ENCODE measurements at places on chromosomes 7 and 10. TPM values are rescaled to one million over a fixed set of nuclear protein-coding genes. Genes with fewer than 3 reads are reported as not detected.

DNA sequence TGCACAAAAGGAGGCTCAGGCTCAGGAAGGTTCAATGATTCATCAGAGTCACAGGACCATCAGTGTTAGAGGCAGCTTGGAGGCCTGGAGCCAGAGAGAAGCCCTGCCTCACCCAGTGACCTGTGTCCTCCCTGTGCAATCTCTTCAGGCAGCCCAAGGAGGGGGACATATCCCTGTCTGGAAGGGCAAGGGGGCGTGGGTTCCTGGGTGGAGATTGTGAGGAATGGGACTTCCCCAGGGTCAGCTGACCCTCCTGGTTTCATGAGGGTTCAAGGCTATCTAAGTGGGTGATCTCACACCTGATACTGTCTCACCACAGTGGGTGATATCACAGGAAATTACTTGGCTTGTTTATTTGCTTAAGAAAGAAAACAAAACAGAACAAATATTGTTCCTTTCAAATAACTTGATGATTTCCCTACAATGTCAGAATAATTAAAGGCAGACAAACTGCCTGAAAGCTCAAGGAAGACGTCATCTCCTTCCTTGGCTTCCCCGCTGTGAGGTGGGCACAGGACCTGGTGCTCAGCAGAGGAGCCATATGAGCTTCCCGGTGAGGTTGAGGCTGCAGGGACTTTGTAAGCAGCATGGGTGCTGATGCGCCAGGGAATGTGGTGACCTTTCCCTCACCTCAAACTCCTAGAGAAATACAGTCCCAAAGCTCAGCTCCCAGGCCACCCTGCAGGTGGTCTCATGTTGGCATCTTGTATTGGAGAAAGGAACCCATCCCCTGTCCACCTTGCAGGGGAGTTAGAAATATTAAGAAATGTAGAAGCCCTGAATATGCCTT lies 763.2 kb downstream of the GRID1 start:
- DNase-seq, result no peak

GRCh38 chr7:131583430-131583829 lies 27.0 kb upstream of the PODXL start:
- no peak for DNase-seq

Gene MSANTD7
- 13.2 TPM for total RNA-seq

- DNase-seq, result no peak
These were observed 91.7 kb downstream of the SLC39A12 start for GRCh38 chr10:18043148-18044006.

Gene CTAGE4
- total RNA-seq, result 2.8 TPM

GRCh38 chr10:7311218-7311849 lies 99.5 kb downstream of the SFMBT2 start:
- no peak for DNase-seq

DNA sequence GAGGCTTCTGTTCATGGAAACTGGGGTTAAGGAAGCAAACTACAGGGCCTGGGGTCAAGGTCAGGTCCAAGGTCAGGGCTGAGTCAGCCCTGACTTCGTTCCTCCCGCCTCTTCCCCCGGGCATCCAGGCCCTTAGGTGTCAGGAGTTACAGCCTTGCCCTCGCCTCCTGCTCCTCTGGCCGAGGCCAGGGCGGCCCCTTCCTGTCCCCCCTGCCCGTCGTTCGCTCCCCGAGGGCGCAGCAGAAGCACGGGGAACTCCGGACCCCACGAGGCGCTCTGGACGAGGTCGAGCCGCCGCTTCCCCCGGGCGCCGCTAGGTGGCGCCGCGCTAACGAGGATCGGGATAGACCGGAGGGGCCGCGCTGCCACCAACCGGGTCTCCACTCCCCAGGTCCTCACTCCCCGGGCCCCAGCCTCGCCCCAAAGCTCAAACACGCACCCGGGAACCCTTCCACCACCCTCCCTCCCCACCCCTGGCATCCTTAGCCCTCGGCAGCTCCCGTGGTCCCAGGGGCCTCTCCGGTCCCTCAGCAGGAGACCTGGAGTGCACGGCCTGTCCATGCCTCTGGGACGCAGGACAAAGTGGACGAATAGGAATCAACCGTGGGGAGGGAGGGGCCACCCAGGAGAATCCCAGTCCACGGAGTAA lies 59.2 kb upstream of the MYL10 start:
- DNase-seq, result no peak

- no peak for DNase-seq
These were observed 28.7 kb downstream of the LCOR start for GRCh38 chr10:96860631-96861277.

GRCh38 chr10:101228966-101229265 lies 347 bp downstream of the LBX1 start:
- DNase-seq, result no peak

DNA sequence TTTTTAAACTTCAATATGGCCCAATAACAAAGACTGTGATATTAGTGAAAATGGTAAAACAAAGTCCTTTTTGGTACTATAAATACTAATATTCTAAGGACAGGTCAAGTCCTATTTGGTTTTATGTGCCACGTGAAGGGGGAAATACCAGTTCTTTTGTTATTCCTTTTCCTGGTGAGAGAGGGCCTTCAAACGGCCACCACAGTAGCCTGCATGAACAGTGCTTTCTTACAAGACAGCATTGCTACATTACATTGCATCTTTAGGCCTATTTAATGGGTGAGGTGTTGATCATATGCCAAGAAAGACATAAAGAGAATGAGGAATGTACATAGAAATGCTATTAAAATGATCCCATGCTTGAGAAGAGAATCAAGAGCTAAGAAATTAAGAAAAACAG lies 214.8 kb downstream of the LRRTM3 start:
- DNase-seq, result no peak

Gene GIMAP1
- total RNA-seq, result not detected

Gene DRGX
- not detected for total RNA-seq

GRCh38 chr7:73894733-73895551 lies 34.0 kb downstream of the TMEM270 start:
- no peak for DNase-seq

Gene GCK
- 2.2 TPM for total RNA-seq

DNA sequence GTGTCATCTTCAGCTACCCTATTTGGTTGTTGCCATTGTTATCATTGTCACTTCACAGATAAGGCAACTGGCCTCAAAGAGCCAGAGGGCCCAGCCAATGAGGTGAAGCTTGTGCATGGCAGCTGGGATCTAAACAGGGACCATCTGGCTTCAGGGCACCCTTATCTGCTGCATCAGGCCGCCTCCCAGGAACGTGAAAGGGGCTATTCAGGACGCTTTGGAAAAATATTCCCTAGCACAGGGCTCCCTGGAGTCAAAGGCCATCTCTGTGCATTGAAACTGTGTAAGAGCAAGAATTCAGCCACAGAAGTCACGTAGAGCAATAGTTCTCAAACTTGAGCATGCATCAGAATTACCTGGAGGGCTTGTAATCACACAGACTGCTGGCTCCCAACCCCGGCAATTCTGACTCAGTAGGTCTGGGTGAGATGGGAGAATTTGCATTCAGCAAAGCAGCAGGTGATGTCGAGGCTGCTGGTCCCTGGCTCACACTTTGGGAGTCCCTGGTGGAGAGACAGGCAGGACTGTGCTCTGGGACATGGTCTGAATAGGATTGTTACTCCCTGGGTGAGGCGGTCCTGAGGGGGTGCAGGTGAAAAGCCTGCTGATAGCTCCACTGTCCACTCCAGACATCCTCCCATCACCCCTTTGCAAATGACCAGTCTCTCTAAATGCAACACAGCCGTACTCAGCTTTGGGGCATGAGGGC lies 21.5 kb upstream of the PLEKHA1 start:
- DNase-seq, result no peak

All from epithelial cell of proximal tubule (primary cell).